ENCODE measurements at places on chromosomes 2 and 18.

DNA sequence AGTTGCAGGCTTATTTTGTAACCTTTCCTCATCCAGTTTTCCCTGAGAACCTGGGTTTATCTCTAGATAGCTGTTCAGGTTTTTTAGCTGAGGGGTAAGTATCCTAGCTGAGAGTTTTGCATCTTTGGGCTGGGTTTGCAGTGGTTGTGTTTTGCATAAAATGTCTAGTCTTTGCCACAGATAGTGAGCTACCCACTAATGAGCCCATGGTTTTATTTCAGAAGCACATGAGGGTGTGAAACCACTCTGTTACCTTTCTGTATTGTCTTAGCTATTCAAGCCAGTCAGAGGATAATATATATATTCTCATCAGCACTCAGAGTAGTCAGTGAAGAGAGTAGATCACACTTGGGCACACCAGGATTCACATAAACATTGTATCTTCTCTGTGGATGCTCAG is 24.6 kb upstream of the TXNDC2 start:
- no peak for DNase-seq

DNA sequence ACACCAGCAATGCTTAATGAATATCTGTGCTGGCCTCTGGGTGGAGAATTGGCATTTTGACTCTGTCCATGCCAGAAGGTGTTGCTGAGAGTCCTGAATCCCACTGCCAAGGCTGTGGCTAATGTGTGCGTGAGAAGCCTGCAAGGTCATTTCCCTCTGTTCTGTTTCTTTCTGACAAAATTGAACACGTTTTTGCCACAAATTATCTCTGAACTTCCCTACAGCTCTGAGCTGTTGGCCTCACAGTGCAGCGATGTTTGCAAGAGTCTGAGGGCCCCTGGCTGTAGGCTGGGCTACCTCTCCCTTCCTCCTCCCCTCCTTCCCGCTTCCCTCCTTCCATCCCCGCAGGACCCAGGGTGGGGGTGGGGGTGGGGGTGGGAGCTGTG is 154.1 kb upstream of the HS6ST1 start:
- DNase-seq = no peak

- DNase-seq = no peak
Measured at GRCh38 chr2:206584323-206585116, 57.8 kb upstream of the FAM237A start.

DNA sequence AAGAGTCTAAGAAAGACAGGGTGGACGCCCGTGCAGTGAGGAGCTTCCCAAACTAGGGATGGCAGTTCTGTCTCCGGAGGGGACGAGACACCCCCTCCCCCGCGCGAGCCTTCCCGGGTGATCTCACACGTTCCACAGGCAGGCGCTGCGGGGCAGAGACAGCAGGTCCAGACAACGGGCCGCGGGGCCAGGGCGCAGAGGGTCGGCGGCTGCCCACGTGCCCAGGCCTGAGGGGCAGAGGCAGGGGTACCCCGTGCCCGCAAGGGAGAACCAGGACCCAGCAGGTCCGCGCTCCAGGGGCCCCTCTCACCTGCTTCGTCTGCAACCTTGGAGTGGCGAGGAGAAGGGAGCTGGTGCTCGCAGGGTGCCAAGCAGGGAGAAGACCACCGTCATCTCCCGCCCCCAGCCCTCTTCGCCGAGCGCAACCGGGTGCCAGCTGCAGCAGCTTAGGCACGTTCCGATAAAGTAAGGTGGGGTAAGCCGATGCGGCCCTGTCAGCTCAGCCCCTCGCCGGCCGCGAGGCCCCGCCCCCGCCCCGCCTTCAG is at the start of gene GPR155:
Gene GPR155 (minus strand): TSS at position 467 of the 545 bp plus-strand sequence. CDS start 5,073 bp downstream, outside the sequence.
- DNase-seq = peak; percentile 81

GRCh38 chr2:98050070-98050469 is 36.9 kb upstream of the VWA3B start:
- no peak for DNase-seq

- no peak for DNase-seq
Measured at GRCh38 chr2:162773352-162773751, 65.2 kb downstream of the KCNH7 start.

DNA sequence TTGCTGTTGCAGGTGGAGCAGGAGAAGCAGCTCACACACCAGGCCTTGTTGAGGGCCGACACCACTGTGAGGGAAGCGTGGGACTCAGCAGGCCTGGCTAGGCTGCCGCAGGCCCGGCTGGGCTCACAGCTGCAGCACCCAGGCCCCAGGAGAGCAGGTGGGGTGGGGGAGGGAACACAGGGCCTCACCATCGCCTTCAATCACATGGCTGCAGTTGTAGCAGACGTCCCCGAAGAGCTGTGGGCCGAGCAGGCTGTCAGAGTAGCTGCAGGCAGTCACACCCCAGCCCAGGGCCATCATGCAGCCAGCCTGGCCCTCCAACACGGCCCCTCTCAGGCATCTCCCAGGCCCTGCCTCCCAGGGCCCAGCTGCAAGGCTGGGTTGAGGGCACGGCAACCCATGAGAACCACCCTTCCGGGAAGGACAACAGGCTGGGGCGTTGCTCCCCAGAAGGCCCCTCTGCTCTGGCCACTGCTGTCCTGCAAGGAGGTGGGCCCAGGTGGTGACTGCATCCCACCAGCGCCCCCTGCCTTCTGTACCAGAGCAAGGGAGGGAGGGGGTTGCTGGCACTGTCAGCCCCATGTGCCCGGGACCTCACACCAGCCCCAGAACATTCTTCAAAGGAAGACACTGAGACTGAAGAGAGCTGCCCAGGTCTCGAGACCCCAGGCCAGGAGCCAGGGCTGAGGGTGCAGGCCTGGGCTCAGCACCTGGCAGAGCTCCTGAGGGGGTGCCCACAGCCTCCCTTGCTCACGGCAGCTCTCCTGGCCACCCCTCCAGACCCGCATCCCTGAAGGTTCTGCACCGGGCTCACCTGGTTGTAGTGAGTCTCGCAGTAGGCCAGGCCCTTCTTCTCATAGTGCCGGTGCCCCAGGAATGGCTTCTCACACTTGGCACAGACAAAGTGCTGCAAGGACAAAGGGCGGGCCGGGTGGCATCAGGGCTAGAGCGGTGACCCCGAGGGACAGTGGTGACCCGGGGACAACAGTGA is 5.6 kb upstream of the GPR17 start:
- peak; percentile 61 for DNase-seq

- no peak for DNase-seq
Measured at GRCh38 chr2:137507237-137507636, 457.0 kb upstream of the HNMT start.

DNA sequence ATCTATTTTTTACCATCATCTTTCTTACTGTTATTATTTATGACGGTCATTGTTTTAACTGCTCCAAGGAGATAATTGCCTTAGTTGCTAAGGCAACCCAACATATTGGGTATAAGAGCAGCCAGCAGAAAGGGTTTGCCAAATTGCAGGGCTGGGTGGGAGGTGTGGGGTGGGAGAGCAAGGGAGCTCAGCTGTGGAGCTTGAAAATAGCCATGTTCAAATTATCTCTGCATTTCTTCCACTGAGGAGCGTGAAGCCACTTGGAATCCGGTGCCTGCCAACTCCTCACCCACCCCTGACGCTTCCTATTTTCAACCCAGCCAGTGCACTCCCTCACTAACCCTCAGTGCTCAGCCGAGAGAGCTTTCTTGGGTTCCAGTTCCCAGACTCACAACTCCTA is 60.8 kb downstream of the SETBP1 start:
- peak; percentile 75 for DNase-seq

DNA sequence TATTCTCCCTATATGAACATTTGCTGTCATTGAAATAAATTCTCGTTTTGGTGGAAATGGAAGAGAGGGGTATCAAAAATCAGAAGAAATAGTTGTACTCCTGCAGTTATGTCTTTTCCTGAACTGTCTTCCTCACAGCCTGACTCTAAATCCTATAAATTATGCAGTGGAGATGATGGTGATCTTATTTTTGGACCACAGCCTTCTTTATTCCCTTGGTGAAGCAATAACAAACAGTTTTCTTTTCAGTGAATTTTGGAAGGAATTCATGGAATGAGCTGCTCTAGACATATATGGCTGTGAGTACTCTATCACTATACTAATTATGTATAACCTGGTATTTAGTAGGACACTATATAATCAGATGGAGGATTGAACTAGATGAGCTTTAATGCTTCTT is 1.7 kb upstream of the SLC25A12 start:
- DNase-seq = no peak

DNA sequence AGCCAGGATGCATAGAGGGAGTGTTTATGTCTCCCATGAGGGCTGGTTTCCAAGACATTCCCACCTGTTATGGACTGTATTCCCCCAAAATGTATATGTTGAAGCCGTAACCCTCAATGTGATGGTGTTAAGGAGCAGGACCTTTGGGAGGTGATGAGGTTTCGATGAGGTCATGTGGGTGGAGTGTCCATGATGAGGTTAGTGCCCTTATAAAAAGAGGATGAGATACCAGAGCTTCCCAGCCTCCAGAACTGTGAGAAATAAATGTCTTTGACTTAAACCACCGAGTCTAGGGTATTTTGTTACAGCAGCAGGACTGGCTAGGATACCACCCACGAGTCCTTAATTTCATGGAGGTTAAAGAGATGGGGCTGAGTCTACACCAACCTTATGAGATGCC is 22.6 kb upstream of the EPAS1 start:
- DNase-seq = no peak

DNA sequence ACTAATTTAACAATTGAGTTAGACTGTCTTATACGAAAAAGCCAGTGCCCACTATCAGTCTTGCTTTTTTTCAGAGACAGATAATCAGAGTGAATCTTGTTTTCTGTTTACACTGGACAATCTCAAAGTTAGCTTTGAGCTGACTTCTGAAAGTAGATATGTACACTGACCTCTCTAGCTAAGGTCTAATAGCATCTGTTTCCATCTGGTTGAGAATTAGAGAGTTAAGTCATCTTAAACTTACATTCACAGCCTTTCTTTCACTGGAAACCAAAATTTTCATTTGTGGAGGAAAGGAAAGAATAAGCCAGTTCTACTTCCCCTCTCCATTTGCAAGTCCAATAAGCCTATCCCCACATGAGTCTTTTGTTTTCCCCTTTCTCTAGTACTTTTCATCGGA is 89.3 kb downstream of the VRK2 start:
- DNase-seq = no peak

DNA sequence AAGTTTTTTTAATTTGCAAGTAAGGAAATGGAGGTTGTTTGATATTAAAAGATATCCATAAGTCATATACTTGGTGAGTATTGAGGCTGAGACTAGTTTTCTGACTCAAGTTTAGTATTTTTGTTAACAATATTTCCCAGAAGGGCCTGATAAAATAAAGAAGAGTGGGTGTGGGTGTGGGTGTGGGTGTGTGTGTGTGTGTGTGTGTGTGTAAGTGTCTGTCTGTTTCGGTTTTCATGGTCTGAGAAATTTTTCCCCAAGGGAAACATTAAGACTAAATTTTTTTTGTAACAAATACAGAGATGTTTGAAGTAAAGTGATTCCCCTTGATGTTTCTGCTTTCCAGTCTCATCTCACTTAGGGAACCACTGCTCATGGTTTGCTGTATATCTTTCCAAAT is 36.5 kb downstream of the PPM1B start:
- DNase-seq = no peak

GRCh38 chr18:36661999-36662398 is 166.8 kb downstream of the TPGS2 start:
- no peak for DNase-seq

DNA sequence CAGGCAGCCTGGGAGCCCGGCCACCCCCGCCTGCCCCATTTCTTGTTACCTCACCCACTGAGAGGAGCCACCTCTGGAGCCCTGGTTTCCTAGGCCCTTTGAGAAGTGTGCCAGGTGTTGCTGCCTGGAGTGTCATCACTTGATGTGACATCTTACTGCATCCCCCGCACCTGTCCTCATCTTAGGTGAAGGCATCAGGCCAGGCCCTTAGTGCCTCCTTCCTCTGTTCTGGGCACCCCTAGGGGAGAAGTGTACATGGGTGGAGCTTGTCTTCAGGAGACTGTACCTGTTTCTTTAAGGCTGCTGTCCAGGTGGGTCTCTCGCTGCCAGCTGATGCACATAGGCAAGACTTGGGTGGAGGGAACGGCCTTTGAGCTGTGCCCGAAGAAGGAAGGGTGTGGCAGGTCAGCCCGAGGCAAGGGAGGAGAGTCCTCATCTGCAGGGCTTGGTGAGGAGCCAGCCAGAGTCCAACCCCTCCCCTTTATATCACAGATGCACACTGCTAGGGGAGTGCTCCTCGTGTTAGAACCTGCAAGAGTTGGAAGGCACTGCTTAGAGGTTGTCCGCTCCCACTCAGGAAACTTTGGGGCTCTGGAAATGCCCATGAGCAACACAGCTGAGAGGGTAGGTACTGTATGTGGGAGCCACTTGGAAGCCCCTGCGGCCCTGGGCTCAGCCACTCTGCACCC is 45.9 kb downstream of the NCK2 start:
- no peak for DNase-seq

DNA sequence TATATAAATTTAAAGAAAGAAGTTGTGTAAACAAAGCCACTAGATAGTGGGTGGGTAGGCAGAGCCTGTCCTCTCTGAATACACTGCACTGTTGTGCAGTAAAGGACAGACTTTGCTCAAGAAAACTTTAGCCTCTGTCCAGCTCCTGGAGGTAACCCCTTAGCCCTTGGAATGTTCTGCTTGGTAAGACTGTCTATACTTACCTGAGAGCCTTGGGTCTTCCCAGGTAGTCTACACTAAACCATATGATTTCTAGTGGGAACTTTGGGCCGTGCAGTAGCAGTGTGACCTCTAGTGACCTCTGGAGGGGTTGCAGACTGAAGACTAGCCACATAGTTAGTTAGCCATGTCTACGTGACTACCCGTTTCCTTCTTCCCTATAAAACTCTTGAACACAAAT is 678.3 kb upstream of the NRXN1 start:
- DNase-seq = no peak

- DNase-seq = no peak
Measured at GRCh38 chr18:5824370-5824984, 70.8 kb downstream of the TMEM200C start.

GRCh38 chr2:24819442-24820174 is 26.4 kb downstream of the CENPO start:
- DNase-seq = no peak

DNA sequence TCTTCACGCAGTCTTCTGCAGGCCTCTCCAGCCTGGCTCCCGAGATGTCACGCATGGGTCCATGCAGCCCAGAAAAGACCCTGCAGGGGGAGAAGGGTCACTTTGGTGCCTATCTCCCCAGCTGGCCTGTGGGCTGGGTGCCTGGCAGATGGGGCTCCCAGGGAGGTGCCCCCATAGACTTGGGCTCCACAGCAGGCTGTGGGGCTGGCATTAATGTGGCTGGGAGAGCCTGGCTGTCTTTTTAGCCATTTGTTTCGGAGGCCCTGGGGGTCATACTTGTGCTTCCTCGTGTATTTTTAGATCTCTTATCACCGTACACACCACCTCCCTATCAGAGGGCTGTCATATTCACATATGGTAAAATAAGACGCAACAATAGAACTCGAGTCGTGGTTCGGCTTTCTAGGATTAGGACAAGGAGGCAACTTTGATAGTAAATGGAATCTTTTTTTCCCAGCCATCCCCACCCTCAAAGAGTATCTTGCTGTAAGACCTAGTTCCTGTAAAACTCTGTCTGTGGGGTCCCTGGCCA is 74.5 kb downstream of the LRRFIP1 start:
- no peak for DNase-seq
